ENCODE measurements at places on chromosomes 7 and 10.

GRCh38 chr10:121104476-121105111 is 253.4 kb downstream of the WDR11 start:
- DNase-seq, result no peak

- no peak for DNase-seq
Measured at GRCh38 chr10:131906269-131906639, 5.4 kb downstream of the PPP2R2D start.

GRCh38 chr7:94276795-94277194 is 117.9 kb upstream of the COL1A2 start:
- DNase-seq, result peak; percentile 21

- DNase-seq, result peak; percentile 81
Measured at GRCh38 chr7:6558837-6559236, 7.6 kb upstream of the GRID2IP start.

- no peak for DNase-seq
Measured at GRCh38 chr7:138077809-138078208, 1.6 kb downstream of the AKR1D1 start.

DNA sequence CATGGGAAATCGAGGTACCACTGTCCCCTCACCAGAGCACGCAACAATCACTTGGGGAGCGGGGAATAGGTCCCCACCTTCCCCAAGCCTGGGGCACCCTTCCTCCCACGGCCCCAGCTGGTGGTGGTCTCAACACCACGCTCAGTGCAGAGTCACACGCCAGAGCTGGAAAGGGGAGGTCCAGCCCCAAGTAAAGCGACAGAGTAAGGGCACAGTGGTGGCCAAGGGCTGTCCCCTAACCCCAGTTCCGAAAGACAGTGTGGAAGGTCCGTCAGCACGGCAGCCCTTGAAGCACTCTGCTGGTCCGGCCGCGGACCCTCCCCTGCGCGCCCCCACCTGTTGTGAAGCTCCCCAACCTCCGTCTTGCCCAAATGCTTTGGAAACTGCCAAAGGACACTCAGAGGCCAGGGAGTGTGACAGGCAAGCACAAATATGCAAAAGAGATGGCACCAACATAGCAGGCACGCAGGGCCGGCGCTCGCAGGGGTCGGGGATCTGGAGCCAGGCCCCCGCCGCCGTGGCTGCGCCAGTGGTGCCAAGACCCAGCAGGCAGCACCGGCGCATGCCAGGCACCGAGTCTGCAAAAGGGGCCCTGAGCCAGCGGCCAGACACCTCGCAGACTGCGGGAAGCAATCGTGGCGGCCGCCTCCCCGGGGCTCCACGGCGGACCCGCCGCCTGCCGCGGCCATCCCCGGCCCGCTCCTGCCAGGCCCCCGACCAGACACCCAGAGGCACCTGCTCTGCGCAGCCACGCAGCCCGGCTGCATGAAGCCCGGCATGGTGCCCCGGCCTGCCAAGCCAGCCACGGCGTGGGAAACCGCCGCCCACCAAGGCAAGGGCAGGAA is 51.6 kb upstream of the SRRM3 start:
- peak; percentile 23 for DNase-seq

GRCh38 chr10:117131376-117132327 is 6.4 kb downstream of the VAX1 start:
- DNase-seq, result no peak

GRCh38 chr7:74061840-74062539 is 21.6 kb upstream of the LIMK1 start:
- DNase-seq, result peak; percentile 70

- DNase-seq, result no peak
Measured at GRCh38 chr7:121328508-121329190, at the start of gene WNT16. TSS of gene WNT16 (plus strand) at chr7:121329000. CDS start at chr7:121329293, 293 bp downstream.

DNA sequence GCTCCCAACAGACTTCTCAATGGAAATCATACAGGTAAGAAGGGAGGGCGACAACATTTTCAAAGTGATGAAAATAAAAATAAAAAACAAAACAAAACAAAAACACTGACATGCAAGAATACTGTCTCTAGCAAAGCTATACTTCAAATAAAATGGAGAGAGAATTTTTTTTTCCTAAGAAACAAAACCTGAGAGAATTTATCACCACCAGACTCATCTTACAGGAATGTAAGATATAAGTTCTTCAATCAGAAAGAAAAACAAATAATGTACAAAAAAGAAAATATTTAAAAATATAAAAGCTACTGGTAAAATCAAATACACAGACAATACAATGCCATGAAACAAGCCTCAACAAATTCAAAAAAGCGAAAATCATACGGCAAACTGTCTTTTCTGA is 113.2 kb downstream of the NRBF2 start:
- DNase-seq, result no peak

DNA sequence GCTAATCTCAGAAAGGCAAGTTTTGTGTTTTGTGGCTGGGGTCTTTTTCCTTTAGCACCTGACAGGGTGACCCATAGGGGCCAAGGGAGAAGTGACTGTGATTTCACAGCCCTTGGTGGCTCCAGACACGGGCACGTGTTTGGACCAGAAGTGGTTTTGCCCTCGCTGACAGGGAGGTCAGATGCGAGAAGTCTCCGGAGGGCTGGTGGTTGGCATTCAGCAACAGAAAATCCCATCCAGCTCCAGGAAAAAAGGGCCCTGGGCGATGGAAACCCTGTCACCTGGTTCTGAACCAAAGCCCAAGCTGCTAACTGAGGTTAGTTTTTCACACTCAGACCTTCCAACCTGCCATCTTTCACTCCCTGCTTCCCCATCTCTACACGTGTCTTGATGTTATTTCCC is 272.9 kb downstream of the TRIL start:
- no peak for DNase-seq

DNA sequence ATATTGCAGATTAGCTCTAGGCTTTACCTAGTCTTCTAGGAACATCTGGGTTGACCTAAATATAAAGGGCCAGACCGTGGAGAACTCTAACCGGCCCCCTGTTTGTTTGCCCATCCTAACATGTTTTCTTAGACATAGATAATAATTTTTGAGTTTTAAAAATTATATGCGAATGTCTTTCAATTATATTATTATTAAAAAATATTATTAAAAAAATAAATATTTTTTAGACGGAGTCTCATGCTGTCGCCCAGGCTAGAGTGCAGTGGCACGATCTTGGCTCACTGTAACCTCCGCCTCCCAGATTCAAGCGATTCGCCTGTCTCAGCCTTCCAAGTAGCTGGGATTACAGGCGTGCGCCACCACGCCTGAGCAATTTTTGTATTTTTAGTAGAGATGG is 318.5 kb downstream of the INHBA start:
- no peak for DNase-seq

- DNase-seq, result peak; percentile 83
Measured at GRCh38 chr7:150404805-150405583, 25.9 kb downstream of the ZNF775 start.

DNA sequence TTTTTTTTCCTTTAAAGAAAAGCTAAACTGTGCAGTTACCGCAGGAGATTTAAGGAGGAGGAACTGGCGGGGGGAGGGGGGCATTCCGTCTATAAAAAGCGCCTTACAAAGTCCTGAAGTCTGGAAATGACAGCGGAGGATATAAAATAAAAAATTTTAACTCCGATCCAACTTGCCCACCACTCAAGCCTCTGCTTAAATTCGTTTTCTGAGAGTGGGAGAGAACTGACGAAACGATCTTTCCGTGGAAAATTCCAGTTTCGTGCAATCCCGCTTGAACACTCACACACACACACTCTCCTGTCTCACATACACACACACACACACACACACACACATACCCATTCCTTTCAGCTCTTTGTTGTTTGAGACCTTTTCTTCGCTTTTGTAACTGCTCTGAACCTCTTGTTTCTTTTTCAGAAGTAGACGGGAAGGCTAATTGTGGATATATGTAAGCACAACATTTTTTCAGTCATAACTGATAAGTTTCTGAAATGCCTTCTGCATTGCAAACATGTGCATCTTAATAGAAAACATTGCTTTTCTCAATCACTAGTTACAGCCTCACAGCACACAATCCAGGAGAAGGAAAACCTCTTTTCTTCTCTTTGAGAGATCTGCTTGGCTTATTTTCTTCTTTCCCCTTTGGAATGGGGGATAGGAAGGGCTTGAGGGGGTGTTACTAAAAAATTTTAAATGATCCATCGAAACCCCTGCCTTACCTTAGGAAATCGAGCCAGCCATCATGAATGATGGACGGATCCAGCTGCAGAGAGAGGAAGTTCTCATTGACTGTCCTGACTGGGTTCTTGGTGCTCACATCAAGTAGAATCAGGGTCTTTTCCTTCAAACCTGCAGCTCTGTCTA is 628 bp downstream of the HPSE2 start:
- no peak for DNase-seq

DNA sequence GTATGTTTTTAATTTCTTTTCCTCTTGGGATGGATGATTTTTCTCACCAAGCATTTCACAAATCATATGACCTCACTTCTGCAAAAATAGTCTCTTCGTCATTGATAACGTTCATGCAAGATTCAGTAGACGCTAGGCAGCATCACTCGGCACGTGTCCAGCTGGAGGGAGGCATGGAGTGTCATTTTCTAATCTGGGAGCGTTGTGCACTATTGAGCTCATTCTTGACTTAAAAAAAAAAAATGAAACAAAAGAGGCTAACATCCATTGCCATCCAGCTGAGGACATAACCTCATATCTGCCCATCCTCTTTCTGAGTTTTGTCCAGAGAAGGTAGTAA is 56.2 kb downstream of the COL17A1 start:
- DNase-seq, result no peak

DNA sequence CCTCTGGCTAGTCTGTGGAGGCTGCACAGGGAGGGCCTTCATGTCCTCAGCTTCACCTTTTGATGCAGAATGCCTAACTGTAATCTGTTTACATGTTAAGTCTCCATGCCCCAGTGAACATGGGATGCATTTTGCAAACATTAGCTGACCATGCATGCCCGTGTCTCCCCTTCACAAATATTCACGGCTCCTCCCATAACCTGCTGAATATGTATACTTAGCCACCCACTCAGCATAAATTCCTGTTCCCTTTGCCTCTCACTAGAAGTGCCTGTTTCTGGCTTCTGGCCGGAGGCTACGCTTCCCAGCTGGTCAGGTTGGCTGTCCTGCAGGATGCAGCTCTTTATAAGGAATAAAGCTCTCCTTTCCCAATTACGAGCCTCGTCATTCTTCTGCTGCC is 552.7 kb downstream of the DNAJB6 start:
- DNase-seq, result peak; percentile 94

GRCh38 chr10:124547647-124548168 is 86.1 kb downstream of the LHPP start:
- no peak for DNase-seq

GRCh38 chr7:133252506-133252857 is 396 bp upstream of the EXOC4 start:
- DNase-seq, result no peak

DNA sequence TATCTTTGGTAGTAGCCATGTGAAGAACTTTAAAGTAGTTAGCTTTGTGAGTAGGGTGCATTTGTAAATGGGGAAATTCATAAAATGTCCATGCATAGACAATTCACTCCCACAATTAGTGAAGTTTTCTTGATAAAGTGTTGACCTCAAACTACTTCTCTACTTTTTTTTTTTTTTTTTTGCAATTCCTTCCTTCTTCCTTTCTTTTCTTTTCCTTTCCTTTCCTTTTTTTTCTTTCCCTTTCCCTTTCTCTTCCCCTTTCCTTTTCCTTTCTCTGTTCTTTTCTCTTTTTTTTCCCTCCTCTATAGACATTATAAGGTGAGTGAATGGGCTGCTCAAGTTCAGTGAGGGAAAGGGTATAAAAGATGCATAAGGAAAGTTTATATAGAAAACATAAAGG is 184.2 kb downstream of the PTEN start:
- no peak for DNase-seq

- DNase-seq, result no peak
Measured at GRCh38 chr7:1418505-1419309, 40.6 kb downstream of the MICALL2 start.

DNA sequence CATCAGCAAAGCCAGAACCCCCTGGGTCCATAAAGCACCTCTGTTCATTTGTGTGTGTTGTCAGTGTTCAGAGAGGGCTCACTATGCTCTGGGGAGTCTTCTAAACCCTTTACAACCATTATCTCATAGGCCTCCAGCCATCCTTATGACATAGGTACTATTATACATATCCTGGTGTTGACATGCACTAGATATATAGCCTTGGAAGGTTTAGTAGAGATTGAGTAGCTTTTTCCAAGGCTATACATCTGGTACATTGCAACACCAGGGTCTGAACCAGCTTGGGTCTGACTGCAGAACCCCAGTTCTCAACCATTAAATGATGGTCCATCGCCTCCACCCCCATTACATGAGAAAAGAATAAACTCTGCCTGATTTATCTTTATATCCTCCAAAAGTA is 253.6 kb upstream of the MKLN1 start:
- no peak for DNase-seq

DNA sequence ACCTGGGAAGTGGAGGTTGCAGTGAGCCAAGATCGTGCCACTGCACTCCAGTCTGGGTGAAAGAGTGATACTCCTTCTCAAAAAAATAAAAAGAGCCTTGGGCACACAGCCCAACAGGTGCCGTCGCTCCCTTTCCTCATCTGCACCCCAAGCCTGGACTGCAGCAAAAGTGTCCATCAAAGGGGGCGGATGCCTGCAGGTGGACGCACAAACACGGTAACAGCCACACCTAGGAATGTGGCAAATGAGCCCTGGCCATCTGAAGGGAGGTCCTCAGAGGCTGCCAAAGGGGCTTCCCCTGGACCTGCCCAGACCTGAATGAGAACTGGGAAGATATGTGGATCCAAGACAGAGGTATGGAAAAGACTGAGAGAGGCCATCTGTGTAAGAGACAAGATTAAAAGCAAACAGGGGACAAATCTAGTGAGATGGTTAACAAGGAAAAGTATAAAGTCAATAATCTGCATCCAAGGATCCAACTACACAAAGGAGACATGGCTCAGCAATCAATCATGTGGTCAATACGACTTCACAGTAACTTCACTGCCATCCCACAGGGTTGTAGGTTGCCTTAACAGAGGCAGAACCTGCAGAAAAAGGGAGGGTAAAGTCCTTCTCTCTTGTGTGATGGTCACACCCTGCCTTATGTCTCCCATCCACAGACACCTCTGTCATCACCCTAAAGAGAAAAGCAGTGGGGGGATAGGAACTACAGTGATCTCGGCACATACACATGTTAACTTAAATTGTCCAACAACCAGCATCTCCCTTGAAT is 25.4 kb downstream of the DRGX start:
- no peak for DNase-seq

GRCh38 chr7:131608116-131608500 is 51.7 kb upstream of the PODXL start:
- no peak for DNase-seq

DNA sequence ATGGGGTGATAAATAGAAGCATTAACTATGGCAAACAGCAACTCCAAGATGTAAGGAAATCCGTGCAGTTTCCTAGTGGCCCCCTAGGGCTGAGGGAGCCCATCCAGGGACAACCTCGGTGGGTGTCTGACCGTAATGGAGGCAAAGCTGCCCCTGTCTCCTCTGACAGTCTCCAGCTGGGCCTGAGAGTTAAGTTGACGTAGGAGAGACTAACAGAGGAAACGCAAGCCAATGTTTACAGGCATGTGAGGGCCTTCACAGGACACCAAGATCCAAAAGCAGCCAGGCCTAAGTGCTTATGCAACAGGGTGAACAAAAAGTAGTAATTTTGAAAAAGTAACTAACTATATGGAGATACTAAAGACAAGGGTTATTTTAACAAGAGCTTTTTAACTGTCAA is 330.0 kb upstream of the C7orf33 start:
- DNase-seq, result no peak
